ENCODE measurements at places on chromosomes 12 and 14.

DNA sequence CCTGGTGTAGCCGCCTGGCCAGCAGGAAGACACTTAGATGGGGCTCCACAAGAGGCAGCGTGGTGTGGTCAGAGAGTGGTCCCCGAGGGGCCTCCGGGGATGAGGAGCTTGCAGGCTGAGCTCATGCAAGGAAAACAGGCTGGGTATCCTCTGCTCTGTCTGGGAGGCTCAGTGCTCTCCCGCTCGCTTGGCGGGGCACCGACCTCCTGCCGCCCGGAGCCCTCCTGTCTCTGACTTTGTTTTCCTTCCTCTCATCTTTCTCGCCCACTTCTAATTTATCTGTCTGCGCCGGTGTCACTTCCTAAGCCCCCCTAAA is 31.3 kb upstream of the DLK1 start:
- DNase-seq, result no peak

- DNase-seq, result peak; percentile 50
Measured at GRCh38 chr14:22131749-22132476, 457.1 kb downstream of the DAD1 start.

DNA sequence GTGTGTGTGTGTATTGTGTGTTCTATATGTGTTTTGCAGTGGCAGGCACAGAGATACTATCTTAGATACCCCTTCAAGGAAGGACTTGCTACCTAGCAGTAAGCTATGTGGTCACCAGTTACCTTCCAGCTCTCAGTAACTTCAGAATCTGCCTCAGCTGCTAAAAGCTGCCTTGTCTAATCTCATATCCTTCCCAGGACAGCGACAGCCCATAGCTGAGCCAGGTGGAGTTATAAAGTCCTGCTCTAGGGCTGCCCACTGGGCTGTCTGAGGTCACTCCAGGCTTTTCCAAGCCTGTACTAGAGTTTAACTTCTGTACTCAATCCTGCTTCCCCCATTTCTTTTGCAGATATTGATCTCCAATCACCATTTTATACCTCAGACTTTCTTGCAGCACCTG is 942.6 kb downstream of the GALC start:
- no peak for DNase-seq

- DNase-seq, result no peak
Measured at GRCh38 chr12:61554268-61555008, 705.8 kb upstream of the USP15 start.

DNA sequence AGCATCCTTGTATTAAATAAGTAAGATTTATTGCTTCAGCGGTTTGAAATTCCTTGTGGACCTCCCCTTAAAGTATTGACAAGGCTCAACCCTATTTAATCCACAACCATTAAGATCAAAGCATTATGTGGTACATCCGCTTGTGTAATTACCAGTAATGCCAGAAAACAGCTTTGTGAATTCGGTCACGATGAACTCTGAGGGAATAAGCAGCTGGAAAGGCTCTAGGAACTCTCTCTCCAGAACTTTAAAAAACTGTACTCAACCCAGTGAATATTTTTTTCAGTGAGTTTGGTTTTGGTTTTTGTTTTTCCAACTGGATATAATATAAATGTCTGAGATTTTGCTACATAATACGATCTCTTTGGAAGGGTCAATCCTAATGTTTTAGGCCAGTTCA is 49.3 kb upstream of the DIO2 start:
- no peak for DNase-seq

DNA sequence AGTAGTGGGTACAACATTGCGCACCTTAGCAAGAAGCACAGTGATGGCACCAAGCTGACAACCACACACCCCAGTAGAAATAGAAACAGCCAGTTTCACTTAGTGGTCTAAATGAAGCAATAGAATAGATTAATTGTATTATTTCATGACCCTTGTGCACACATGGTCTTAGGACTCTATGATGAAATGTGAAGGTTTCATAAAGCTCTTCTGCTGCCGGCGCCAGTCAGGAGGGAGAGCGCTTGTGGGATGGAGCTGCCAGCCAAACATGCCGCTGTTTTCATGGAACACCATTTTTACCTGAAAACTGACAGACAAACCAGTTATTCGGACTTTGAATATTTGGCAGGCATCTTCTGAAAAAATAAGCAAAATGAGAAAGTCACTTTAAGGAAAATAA is 100.0 kb downstream of the PPP2R5C start:
- no peak for DNase-seq

GRCh38 chr14:103869406-103870143 is 22.2 kb upstream of the PPP1R13B start:
- DNase-seq, result no peak

DNA sequence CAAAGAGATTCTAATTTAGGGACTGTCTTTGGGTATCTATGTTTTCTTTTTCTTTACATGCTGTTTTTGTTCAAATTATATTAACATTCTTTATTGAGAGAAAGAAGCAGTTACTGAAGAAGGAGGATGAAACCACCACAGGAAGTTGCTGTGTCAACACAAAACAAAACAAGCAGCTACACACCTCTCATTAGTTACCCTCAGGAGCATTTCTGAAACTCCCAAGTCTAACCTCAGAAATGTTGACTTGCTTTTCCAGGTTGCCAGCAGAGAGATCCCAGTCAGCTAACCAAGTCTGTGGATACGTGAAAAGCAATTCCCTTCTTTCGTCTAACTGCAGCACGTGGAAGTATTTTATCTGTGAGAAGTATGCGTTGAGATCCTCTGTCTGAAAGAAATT is 33.5 kb downstream of the CLEC1A start:
- no peak for DNase-seq

DNA sequence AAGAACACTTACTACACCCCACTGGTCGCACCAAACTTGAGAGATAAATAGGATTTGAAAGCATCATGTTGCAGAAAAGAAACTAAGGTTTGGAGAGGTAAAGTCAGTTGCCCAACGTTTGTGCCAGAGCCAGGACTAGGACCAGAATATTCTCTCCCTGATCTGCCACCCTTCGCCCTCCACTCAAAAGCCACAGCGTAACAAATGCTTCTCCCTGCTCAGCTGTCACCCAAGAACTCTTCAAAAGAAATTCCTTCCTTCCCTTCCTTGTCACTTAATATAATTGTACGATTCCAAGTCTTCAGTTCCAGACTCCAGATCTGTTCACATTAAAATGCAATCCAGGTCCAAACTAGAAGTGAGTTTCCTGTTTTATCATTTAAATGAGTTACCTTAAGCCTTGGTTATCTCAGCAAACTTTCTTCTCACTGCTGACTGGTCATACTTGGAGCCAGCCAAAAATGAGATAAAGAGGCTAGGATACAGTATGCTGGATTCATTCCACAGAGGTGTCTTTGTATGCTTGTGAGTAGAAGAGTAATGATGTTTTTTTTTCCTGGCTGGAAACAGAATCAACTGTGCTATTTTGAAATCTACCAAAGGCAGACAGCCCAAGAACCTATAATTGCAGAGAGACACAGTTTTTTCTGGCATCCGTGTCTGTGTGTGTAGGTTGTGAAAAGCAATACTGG is 12.8 kb upstream of the PPFIBP1 start:
- DNase-seq, result no peak

DNA sequence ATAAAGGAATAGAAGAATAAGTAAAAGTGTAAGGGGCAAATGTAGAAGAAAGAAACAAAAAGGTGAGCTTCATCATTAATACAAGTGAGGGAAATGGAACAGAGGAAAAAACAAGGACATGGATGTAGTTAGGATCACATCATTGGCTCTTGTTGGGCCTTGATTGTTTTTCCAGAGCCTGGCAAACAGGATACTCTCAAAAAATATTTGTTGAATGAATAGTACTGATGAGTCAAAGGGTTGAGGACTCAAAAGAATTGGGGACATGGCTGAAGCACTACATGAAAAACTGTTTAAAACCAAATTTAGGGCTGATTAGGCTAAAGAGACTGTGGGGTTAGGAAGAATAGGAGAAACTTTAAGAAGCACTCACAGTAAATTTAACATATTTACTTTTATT is 11.4 kb upstream of the SRP54 start:
- no peak for DNase-seq

DNA sequence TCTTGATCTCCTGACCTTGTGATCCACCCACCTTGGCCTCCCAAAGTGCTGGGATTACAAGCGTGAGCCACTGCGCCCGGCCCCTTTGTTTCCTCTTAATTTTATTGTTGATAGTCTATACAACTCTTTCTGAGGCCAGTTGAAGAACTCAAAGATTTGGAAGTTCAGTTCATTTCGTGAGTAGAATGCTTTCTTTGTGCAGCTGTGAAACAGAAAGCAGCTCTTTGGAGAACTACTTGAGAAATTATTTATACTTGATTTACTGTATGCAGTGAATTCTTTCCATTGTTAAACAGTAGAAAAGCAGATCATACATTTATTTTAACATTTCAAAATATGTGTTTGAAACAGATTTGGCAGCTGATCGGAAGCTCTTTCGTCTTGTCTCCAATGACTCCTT is 69.3 kb downstream of the PCNX1 start:
- no peak for DNase-seq

DNA sequence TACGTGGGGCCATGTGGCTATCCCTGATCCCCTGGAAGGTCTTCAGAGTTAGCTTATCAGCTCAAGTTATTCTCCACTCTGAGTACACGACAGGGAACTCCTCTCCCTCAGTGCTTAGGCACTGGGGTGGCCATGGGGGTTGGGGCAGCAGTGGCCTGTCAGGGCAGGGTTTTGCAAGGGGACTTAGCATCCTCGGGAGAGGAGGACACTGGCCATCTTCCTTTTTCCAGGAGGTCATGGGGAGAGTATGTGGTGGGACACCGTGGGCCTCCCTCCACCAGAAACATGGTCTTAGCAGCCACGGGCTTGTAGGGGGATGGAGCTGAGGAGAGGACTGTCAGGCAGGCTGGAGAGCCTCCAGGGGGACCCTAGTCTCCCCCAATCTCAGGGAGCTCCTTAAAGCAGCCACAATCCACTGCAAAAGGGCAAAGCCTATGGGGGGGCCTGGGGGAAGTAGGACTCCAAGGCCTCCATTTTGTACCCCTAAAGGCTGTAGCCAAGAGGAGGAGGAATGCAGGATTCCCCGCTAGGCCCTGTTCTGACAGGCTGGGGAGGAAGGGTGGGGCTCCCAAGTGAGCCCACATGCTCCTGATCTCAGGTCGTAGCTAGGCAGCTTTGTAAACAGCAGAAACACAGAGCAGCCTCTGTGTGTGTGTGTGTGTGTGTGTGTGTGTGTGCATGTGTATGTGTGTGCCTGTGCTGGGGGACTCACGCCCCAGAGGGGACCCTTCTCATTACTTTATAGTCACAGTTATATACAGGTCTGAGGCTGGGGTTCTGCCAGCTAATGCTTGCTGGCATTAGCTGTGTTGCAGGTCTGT is 36.6 kb downstream of the KRT80 start:
- DNase-seq, result no peak

DNA sequence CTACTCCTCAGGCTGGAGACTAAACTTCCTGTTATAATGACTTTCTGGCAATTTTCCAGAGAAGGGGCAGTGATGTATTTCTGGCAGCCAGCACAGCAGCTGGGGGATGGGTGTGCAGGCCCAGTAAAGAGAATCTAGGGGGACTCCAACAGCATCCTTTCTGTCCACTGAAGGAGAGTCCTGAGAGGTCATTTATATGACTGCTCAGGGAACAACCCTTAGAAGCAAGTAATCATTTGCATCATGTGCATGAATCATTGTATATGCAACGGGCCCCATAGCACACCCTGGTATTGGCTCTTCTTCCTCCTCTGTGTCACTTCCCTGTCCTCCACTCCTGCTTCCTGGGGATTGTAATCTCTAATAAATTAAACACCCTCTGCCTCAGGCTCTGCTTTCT is 493.8 kb downstream of the RPS29 start:
- DNase-seq, result no peak

DNA sequence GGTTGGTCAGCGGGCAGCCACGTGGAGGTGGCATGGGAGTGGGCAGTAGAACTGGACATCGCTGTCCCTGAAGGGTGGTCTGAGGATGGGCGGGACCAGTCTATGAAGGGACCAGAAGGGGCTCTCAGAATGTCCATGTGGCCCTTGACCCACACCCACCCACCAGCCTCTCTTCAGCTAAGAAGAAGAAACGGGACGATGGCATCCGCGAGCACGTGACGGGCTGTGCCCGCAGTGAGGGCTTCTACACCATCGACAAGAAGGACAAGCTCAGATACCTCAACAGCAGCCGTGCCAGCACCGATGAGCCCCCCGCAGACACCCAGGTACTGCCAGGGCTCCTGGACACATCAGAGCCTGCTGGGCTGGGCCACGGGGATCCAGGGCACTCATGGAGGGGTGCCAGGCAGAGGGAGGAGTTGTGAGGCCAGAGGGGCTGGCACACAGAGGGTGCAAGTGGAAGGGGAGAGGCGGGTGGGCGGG is 21.3 kb downstream of the SETD1B start:
- no peak for DNase-seq

DNA sequence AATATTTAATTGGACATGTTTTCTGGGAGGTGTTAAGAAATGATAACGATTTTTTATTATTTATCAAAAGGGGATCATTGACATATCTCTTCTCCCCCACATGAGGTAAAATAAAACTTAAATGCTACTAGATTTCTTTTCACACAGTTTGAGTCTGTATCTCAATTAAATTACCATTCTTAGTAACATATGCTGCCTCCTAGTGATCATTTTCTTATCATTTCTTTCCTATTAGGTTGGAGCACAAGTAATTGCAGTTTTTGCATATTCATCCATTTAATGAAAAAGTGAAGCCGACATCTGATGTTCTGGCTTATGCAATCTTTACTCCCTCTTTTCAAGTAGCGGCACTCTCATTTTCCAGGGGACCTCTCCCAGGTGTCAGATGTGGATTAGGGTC is 24.9 kb downstream of the PUS7L start:
- no peak for DNase-seq

DNA sequence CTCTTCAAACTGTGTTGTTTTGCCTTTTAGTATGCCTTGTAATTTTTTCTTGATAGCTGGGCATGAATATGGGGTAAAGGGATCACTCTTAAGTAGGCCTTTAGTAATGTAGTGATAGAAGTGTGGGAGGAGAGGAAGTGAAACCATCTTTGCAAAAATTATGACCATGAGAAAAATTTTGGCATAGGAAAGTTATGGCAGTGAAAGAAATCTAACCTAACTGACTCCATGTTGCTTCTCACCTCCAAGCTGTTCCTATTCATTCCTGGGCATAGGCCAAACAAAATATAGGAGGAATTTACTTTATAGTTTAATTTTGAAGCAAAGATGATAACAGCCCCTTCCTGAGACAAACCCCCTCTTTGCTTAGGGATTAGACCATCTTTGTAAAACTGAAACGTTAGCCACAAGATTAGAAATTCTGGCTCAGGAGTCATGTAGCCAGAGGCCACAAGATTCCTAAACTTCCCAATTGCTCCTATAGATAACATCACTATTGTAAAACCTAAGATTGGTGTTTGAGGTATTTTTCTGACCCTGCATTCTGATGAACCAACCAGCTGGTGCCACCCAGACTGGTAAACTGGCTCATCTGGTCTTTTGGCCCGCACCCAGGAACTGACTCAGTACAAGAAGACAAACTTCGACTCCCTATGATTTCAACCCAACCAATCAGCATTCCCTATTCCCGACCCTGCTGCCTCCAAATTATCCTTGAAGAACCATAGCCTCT is 45.8 kb downstream of the CRADD start:
- DNase-seq, result no peak

Data from activated CD4-positive, alpha-beta T cell treated with anti-CD3 and anti-CD28 coated beads for 48 hours (primary cell).